ENCODE measurements at places on chromosomes 1 and 21.
A peak's percentile ranks its signal among the peaks of the same experiment; 100 is the strongest.

- H3K4me3 ChIP-seq: no peak overlapping the region
- H3K4me1 ChIP-seq: no peaks in the 10 kb centered on the region
- no peaks in the 10 kb centered on the region for H3K36me3 ChIP-seq
- no peaks in the 10 kb centered on the region for H3K27me3 ChIP-seq
These were observed 143.0 kb downstream of the ELAVL4 start for GRCh38 chr1:50251702-50252101.

GRCh38 chr1:202281316-202282024 lies 60.3 kb downstream of the UBE2T start:
- no peaks in the 10 kb centered on the region for H3K27me3 ChIP-seq
- H3K36me3 ChIP-seq: no peaks in the 10 kb centered on the region
- DNase-seq: no peak
- H3K4me1 ChIP-seq: no peaks in the 10 kb centered on the region

GRCh38 chr1:240526312-240526711 lies 85.6 kb downstream of the GREM2 start:
- no peaks in the 10 kb centered on the region for H3K27me3 ChIP-seq
- H3K27ac ChIP-seq: no peak overlapping the region
- no peak for DNase-seq
- H3K36me3 ChIP-seq: no peaks in the 10 kb centered on the region
- H3K4me1 ChIP-seq: no peaks in the 10 kb centered on the region
- no peak overlapping the region for H3K4me3 ChIP-seq

- H3K27ac ChIP-seq: no peak overlapping the region
- H3K4me3 ChIP-seq: no peak overlapping the region
- H3K27me3 ChIP-seq: no peaks in the 10 kb centered on the region
- H3K4me1 ChIP-seq: peaks cover 6% of the 10 kb centered on the region
These were observed 8.6 kb upstream of the RAB29 start for GRCh38 chr1:205783904-205784303.

DNA sequence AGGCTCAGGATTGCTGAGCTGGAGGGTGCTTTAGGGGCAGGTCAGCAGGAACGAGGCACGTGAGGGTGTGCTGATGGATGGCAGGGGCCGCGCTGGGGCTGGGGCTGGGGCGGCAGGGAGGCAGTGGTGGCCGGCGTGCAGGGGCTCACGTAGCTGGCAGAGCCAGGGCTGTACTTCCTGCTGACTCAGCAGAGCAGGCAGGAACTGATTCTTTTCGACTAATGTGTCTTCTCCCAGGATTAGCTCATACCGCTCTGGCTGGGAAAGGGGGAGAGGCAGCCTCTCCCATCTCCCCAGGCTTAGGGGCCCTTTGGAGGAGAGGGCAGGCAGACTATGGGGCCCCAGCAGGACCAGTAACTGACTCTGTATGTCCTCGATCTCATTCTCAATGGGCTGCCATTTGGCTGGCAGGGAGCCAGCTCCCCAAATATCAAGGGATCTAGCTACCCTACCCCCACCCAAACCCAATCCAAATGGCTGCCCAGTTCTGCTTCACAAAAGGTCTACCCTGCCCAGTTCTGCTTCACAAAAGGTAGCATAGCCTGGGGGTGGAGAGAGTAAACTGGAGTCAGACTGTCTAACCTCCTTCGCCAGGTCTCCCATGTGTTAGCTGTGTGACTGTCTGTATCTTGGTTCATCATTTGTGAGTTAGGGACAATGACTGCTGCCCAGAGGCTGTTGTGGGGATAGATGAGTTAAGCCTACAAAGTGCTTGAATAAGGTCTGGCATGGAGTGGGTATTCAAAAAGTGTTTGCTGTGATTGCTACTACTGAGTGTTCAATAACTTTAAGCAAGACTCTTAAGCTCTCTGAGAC lies 100.1 kb upstream of the SLC2A1 start:
- H3K4me3 ChIP-seq: no peak overlapping the region
- no peak overlapping the region for H3K27ac ChIP-seq
- DNase-seq: no peak
- H3K27me3 ChIP-seq: no peaks in the 10 kb centered on the region
- H3K4me1 ChIP-seq: no peaks in the 10 kb centered on the region

GRCh38 chr1:206736878-206737728 lies 33.5 kb upstream of the IL19 start:
- DNase-seq: peak; percentile 67
- H3K4me1 ChIP-seq: peaks cover 44% of the 10 kb centered on the region
- peak overlapping the region; percentile 74 for H3K27ac ChIP-seq
- no peaks in the 10 kb centered on the region for H3K27me3 ChIP-seq

Data from effector memory CD4-positive, alpha-beta T cell (primary cell).